ENCODE measurements at places on chromosomes 7 and 10.

DNA sequence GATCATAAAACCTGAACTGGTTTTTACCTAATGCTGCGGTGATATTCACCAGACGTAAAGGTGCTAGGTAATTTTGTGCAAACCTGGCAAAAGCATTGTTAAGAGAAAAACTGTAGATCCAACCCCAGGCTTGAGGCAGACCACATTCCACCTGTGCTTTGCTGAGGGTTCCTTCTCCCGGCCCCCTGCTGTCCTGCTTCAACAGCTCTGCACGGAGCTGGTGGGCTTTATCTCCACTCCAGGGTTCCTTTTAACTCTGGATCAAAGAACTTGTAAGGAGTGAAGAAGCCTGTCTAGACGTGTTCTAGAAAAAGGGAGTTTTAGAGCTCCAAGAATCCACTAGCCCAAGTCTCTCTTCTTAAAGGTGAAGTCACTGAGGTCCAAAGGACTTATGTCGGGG, 87.5 kb upstream of the NMT2 start:
- DNase-seq: no peak

DNA sequence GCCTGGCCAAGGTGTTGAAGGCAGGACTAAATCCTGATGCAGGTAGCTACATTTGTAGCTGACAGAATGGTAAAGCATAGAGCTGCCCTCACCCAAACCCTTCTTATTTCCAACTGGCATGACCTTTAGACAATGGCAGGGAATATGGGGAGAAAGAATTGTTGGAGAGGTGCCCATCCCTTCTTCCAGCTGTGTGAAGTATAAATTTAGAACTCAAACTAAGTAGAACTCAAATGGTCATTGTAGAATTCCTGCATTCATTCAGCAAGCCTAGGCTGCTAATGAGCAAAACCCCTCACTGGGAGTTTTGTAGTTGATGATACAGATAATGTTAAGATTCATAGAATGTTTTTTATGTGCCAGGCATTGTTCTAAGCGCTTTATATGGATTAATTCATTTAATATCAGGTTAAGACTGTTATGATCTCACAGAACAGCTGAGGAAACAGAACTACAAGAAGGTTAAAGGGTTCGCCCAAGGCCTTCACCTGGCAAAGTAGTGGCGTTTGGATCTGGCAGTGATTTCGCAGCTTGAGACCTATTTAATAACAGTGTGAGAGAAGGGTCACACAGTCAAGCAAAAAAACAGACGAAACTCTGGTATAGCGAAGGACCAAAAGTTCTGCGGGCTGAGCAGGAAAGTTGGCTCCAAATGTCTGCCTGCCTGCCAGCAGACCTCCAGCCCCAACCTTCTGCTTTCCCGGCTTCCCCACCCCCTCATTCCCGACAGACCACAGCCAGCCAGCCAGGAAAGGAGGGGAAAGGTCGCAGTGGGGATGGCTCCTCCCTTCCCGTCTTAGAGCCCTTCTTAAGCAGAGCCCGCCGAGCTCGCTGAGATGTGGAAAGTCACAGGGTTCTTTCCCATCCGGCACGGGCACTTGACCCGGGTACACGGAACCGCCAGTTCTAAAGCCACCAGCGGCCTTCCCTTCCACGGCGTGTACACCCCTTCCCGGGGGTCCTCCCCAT, 1.6 kb upstream of the HILPDA start:
- no peak for DNase-seq

GRCh38 chr10:113458451-113458850, 94.4 kb upstream of the HABP2 start:
- no peak for DNase-seq

GRCh38 chr7:141202535-141202934, 128.7 kb downstream of the TMEM178B start:
- no peak for DNase-seq

GRCh38 chr10:100723180-100723579, 22.2 kb upstream of the PAX2 start:
- DNase-seq: no peak

- DNase-seq: no peak
Observed at GRCh38 chr7:24283897-24284698, at the start of gene NPY. Gene NPY (plus strand): TSS chr7:24284190. CDS start chr7:24285241, 1,051 bp downstream.

DNA sequence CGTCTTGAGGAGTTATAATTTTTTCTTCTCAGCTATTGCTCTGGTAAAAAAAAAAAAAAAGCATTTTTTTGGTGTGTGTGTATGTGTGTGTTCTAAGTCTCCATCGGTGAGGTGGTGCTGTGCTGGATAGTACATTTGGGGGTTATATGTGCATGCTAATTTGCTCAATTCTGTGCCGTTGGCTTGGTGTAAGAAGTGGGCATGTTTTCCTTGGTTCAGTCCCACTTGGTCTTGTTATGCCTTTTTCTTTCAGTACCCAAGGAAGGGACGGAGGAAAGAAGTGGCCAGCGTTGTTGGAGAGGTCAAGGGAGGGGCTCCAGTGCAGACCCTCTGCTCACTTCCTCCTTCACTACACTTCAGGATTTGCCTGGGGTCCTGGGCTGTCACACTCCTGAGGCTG, 20.4 kb downstream of the LRMDA start:
- no peak for DNase-seq

DNA sequence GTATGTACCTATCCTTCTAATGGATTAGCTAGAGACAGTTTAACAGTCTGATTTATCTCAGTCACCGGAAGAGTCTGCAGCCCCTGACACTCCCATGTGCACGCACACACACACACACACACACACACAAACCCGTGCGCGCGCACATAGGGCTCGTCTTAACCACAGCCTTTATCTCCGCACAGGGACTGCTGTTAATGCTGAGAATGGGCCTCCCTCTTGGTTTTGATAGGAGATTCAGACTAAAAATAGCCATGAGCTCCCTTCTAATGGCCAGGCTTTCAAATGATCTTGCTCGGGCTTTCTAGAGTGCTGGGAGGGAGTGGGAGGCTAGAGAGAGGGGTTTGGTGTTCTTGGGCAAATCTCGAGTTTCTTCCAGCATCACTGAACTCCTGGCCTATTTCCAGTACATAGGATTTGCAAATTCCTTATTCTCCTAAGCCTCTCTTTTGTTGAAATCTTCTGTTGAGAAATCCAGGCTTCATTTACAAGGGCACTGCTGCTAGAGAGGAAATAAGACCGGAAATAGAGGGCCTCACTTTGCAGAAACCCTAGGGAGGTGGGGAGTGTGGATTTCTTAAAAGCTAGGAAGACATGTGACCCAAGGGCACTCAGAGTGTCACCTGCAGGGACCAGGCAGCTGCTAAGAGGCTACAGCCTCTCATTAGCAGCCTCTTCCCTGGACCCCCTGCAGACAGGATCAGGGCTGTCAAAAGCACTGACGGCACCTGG, 2.4 kb downstream of the TMEM72 start:
- DNase-seq: no peak

DNA sequence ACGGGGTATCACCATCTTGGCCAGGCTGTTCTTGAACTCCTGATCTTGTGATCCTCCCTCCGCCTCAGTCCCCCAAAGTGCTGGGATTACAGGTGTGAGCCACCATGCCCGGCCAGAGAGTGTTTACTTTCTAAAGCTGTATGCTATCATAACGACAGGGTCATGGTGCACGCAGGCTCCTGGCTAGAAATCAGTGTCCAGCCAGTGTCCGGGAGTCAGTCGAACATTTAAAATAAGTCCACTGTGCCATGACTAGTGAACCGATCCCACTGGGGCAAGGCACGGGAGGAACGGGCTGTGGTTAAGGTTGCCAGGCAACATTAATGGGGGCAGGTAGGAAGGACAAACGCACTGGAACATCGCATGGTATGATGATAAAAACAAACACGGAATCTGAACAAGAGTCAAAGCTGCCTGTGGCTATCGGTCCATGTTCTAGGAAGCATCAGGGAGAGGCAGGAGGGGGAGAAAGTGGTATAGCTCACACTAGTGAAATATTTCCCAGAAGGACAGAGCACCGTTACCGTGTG, 89.0 kb upstream of the SEPHS1 start:
- no peak for DNase-seq

DNA sequence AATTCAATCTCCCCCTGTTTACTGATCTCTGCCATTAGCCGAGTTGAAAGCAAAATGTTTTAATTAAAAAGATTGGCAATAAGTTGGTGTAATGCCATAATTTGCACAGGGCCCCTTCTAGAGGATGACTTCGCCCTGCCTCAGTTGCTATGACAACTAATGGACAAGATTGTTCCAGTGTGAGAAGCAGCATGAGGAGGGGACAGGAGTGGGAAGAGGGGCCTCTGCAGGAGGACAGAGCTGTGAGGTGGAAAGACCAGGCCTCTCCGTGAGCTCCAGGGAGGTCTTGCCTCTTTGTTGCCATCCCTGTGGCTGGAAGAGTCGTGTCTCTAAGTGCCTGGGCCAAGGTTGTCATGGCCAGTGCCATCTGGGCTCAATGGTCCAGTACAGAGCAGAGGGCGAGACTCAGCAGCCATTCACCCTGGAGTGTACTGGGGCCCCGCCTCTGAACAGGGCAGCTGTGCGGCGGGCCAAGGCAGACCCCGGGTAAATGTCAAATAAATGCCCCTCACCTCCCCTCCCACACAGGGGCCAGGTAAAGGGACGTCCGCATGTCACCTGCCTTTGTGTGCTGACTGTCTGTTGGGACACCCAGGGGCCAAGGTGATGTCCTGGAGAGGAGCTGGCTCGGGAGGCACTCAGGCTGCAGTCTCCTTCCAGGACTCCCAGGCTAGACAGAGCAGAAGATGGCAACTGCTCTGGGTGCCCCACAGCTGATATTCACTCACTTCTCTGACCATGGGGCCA, 97.0 kb upstream of the RET start:
- peak; percentile 8 for DNase-seq

GRCh38 chr10:95864906-95865813, 42.6 kb upstream of the CC2D2B start:
- DNase-seq: no peak

DNA sequence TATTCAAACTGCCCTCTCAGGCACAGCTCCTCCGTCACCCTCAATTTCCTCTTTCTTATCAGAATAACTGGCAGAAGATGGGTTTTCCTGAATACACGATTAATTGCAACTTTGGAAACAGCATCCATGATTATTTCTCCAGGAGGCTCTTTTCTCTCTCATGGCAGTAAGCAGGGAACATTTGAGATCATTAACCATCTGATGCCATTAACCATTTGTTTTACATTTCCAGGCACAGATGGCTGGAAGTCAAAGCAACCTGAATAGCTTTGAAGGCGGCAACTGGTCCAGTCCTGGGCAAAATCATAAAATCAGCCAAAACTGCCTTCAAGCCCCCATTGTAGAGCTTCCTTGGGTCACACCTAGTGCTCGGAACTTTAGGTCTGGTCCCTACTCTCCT, 289.5 kb upstream of the AOAH start:
- DNase-seq: no peak

DNA sequence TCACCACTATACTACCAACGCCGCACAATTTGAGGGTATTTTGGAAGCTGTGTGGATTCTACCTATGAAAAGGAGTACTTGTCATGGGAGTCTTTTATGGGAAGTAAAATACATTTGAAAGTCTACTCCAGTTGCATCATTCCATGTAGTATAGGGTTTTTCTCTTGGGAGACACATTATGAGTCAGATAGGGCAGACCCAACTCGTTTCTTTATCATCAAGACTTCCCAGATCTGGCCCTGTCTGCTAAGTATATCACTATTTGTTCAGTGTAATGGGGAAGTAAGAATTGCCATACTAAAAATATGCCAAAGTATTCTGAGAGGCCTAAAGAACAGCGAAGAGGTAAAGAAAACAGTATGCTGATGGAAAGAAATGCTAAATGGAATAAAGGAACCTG, 144.2 kb downstream of the SPAG6 start:
- no peak for DNase-seq

GRCh38 chr7:155201325-155202087, 96.2 kb upstream of the INSIG1 start:
- no peak for DNase-seq

- DNase-seq: no peak
Observed at GRCh38 chr10:110815354-110816004, 56.2 kb upstream of the PDCD4 start.

GRCh38 chr7:139441961-139442360, 41.5 kb downstream of the KLRG2 start:
- no peak for DNase-seq

- no peak for DNase-seq
Observed at GRCh38 chr10:51063659-51064535, 10.4 kb upstream of the PRKG1 start.

DNA sequence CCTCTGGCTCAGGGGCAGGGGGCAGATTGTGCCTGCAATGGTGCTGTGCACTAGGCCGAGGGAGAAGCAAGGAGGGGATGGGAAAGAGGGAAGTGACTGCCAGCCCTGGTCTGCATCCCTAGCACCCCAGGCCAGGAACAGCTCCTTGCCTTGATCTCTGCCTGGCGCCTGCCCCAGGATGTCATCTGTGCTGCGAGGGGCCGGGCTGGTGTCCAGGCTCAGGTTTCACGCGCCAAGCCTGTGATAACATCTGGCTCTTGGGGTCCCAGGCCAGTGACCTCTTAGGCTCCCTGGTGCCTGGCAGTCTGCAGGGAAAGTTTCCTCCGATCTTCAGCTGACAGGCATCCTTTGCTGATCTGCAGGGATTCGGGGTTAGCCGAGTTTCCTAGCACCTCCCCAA, 193.5 kb upstream of the GPR26 start:
- no peak for DNase-seq

DNA sequence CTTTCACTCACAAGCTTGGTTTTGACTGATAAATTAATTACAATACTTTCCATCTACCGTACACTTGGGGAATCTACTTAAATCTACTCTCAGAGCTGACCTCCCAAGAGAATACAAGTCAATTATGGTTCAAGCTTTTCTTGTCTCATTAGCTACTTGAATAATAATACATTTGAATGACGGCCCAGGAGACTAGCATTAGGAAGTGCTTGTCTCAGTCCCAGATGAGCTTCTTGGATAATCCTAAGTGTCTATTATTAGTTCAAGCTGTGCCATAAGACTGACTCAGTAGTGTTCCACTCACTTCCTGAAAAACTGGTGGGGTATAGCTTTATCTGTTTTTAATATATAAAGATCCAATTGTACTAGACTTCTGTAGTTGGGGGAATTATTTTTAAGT, 100.2 kb downstream of the GNAT3 start:
- DNase-seq: no peak

Data from NCI-H1092 (cell line).